ENCODE measurements at places on chromosomes 11 and 22.

DNA sequence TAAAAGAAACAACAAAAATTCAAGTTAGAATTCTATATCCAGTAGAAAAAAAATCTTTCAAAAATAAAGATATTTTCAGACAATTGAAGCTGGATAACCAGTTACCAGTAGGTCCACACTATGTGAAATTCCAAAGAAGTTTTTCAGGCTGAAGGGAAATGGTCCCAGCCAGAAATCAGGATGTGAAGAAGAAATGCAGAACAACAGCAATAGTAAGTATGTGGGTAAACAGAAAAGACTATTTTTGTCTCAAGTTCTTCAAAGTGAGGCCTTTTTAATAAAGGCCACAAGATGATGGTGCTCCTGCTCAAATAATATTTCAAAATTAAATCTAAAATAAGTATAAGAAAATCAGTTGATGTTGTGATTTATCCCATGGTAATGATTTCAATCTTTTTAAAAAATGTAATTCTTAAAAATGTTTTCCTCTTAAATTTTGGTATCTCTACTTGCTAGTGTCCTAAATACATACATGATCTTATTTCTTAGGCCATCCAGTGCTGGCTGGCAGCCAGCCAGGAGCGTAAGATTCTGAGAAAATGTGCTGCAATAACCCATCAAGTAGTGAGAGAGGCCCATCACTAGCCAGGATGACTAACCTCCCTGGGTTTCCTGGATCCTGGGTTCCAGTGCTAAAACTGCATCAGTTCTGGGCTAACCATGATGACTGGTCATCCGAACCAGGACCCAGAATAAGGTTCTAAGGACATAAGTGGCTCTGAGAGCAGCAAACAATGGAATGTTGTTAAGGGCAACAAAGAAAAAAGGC lies 15.6 kb upstream of the UCP3 start:
- no peak for DNase-seq

DNA sequence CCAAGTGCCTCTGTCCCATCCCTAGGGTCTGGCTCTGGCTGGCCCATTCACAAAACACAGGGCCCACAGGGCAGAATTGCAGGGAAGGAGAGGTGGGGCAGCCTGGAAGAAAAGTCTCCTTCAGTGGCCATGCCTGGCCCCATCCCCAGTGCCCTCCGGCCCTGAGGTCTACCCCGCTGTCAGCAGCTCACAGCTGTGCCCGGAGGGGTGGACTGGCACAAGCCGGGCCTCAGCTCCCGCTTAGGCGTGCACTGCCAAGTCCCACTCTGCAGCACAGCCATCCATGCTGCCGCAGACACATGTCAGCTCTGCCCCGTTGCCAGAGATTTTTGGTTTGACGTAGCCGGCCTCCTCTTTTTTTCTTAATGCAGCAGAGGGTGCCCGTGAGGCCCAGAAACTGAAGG lies 3.9 kb upstream of the SCN2B start:
- DNase-seq: no peak

DNA sequence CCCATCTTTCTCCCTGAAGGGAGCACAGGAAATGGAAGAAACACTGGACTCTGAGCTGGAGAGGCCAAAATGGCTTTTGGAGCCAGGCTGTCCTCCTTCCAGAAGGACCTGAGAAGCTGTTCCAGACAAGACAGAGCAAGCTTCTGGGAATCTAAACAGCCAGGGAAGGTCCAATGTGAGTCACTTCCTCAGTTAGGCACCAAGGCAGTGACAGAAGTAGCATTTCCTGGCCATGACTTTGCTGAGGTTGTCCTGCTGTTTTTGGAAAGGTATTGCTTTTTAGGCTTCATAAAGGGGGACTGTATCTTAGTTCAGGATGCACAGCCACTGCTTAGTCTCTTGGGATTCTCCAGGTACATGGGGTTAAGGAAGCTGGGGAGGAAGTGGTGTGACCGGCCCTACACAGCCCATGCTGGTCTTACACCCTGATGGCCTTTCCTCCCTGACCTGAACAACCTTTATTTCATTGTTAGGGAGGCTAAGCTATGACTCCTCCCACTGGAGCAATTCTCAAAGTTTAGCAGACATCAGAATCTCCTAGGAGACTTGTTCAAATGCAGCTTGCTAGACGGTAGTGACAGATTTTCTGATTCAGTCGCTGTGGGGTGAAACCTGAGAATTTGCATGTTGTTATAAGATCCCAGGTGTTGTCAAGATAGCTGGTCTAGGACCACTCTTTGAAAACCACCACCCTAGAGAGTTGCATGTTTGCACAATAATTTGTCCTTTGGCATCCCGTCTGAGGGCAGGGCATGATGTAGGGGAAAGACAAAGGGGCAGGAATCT lies 6.8 kb upstream of the INSC start:
- no peak for DNase-seq

GRCh38 chr11:35179466-35180135 lies 40.6 kb downstream of the CD44 start:
- no peak for DNase-seq

GRCh38 chr11:13669544-13670488 lies 1.3 kb downstream of the FAR1 start:
- no peak for DNase-seq

GRCh38 chr11:133842053-133842452 lies 3.3 kb downstream of the SPATA19 start:
- no peak for DNase-seq

GRCh38 chr11:650482-650881 lies 13.4 kb downstream of the DRD4 start:
- DNase-seq: no peak

DNA sequence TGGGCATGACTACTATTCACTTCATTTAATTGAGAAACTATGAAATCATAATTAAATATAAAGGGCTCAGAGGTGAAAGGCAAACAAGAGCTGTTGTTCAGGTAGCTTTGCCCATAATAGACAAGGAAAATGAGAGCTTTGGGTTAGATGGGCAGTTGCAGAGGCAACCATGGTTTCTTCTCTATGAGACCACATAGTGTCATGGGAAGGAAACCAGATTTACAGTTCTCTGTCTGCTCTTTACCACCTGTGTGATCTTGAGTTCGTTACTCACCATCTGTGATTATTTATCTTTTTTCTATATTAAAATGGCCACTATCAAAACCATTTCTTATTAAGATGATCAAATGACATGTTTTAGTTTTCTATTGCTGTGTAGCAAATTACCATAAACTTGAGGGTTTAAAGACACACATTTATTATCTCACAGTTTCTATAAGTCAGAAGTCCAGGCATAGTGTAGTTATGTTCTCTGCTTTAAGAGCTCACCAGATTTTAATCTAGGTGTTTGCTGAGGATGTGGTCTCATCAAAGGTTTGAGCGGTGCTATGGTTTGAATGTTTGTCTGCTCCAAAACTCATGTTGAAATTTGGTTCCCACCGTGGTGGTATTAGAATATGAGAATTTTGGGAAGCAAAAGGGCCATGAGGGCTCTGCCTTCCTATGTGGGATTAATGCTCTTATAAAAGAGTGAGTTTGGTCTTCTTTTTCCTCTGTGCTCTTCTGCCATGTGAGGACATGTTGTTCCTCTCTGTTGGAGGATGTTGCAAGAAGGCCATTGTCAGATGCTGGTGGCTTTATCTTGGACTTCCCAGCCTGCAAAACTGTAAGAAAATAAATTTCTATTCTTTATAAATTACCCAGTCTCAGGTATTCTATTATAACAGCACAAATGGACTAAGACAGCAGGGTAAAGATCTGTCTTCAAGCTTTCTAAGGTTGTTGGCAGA lies 38.2 kb downstream of the OR2AG2 start:
- no peak for DNase-seq

GRCh38 chr22:49099496-49100124 lies 728.1 kb downstream of the BRD1 start:
- DNase-seq: no peak

DNA sequence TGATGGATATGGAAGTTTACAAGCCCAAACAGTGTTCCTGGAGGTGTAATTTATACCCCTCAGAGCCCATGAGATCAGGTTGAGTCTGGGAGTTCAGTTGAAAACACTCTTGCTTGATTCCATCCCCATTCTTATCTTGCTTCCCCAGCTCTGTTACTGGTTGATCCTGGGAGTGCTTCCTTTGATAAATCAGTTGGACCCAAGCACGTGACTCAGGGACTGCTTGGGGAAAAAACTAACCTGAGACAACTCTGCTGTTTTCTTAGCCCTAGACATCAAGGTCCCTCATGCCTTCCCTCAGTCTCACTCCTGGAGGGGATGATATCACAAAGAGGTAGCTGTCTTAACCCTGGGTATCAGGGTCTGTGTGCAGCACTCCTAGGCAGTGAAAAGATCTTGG lies 35.0 kb upstream of the SLC1A2 start:
- no peak for DNase-seq

GRCh38 chr11:87740968-87741367 lies 434.3 kb downstream of the RAB38 start:
- DNase-seq: no peak

- no peak for DNase-seq
These were observed 37.3 kb downstream of the LRFN4 start for GRCh38 chr11:66894141-66894540.

DNA sequence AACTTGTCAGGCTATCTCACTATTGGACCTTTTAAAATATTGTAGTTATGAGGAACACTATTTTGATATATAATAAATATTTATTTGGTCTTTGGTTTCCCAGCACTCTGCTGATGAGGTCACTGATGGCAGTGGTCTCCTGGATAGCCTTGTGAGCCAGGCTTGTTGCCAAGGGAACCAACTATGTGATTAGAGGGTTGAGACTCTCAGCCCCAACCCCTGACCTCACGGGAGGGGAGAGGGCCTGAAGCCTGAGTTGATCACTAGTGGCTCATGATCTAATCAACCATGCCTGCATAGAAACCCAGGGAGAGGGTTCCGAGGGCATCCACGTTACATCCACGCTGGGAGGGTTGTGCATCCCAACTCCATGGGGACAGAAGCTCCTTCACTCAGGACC lies 10.8 kb downstream of the PANX1 start:
- no peak for DNase-seq

DNA sequence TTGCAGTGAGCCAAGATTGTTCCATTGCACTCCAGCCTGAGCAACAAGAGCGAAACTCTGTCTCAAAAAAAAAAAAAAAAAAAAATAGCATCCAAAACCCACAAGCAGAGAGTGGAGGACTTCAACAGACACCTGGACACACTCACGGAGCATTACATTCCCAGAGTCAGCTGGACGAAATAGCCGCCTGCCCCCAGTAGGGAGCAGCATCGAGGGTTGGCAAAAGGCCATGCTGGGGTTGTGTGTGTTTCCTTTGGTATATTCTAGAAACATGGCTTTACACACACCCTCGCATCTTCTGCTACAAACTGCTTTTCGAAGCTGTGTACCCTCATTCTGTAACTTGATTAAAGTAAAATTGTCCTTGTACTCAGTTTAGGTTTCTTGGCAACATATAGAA lies 5.3 kb downstream of the ADA2 start:
- no peak for DNase-seq

- DNase-seq: no peak
These were observed 68.9 kb upstream of the GNAZ start for GRCh38 chr22:23001463-23001862.

GRCh38 chr11:74605403-74605802 lies 13.0 kb downstream of the POLD3 start:
- DNase-seq: no peak

GRCh38 chr11:16781936-16782919 lies 43.8 kb downstream of the C11orf58 start:
- DNase-seq: no peak

GRCh38 chr11:112593440-112593839 lies 332.8 kb upstream of the PLET1 start:
- no peak for DNase-seq

DNA sequence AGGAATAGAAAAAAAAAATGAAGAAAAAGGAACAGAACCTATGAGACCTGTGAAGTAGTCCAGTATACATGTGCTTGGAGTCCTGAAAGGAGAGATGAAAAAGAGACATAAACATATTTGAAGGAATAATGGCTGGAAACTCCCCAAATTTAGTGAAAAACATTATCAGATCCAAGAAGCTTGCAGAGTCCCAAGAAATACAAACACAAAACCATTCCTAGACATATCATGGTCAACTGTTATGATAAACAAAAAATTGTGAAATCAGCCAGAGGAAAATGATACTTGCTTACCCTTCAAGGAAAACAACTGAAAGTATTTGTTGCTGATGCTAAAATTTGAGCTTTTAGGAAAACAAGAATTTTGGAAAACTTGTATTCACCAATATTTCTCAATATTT lies 250.1 kb downstream of the DDX10 start:
- no peak for DNase-seq

DNA sequence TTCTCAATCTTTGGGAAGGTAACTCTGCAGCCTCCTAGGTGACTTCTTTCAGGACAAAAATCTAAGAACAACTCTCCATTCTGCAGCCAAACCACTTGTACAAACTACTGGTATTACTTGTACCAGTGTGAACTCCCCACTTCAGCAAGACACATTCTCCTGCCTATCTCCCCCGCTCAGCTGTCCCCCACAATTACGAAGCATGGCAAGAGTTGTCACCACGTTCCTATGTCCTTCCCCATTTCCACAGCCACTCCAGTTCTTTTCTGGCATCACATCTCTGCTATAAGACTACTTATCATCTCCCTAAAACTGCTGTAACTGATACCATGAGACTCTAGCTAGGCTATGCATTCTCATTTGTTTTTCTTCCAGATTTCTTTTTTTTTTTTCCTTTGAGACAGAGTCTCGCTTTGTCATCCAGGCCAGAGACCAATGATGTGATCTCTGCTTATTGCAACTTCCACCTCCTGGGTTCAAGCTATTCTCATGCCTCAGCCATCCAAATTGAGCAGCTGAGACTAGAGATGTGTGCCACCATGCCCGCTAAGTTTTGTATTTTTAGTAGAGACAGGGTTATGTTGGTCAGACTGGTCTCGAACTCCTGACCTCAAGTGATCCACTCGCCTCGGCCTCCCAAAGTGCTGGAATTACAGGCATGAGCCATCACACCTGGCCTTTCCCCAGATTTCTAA lies 71.9 kb upstream of the CDON start:
- no peak for DNase-seq

Data from activated CD8-positive, alpha-beta memory T cell treated with anti-CD3 and anti-CD28 coated beads for 4 hours (primary cell).